SK-N-MC (cell line): ENCODE measurements at places on chromosomes 1 and 21.

- no peak for DNase-seq
Observed at GRCh38 chr21:42063571-42064521, 7.3 kb upstream of the UMODL1 start.

GRCh38 chr1:59229138-59229537, 67.8 kb upstream of the FGGY start:
- DNase-seq: no peak

- DNase-seq: no peak
Observed at GRCh38 chr1:5223206-5223605, 568.8 kb downstream of the AJAP1 start.

- DNase-seq: no peak
Observed at GRCh38 chr1:182406012-182406411, 5.5 kb upstream of the TEDDM1 start.

- no peak for DNase-seq
Observed at GRCh38 chr1:86940599-86940998, 26.2 kb downstream of the HS2ST1 start.

- DNase-seq: no peak
Observed at GRCh38 chr1:183787704-183788103, 17.2 kb upstream of the RGL1 start.

DNA sequence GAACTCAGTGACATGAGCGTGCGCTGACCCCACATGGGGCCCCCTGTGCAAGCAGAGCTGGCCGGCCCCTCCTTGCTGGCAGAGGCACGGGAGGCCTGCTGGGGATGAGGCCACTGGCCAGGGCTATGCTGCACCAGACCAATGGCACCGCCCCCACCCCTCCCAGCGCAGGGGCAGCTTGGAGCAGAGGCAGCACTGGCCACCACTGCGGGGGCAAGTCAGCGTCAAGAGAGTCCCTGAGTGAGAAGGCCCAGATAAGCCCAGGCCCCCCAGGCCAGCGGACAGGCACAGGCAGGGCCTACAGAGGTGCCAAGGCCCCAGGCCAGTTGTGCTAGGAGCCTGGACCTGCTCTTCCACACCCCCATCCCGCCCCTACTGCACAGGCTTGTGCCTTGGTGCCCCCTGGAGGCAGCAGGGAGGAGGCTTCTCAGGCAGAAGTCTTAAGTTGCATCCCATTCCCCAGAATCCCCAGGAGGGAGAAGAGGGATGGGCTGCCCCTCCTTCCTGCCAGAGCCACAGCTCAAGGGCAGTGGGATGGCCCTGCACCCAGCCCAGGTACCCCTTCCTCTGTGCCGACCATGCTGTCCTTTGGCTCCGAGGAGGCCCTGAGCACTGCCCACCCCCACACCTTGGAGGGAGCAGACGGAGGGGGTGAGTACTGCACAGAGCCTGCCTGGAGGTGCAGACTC, 35.8 kb downstream of the EPHX1 start:
- DNase-seq: peak; percentile 18

GRCh38 chr1:68521286-68521685, 24.4 kb upstream of the DEPDC1 start:
- no peak for DNase-seq

DNA sequence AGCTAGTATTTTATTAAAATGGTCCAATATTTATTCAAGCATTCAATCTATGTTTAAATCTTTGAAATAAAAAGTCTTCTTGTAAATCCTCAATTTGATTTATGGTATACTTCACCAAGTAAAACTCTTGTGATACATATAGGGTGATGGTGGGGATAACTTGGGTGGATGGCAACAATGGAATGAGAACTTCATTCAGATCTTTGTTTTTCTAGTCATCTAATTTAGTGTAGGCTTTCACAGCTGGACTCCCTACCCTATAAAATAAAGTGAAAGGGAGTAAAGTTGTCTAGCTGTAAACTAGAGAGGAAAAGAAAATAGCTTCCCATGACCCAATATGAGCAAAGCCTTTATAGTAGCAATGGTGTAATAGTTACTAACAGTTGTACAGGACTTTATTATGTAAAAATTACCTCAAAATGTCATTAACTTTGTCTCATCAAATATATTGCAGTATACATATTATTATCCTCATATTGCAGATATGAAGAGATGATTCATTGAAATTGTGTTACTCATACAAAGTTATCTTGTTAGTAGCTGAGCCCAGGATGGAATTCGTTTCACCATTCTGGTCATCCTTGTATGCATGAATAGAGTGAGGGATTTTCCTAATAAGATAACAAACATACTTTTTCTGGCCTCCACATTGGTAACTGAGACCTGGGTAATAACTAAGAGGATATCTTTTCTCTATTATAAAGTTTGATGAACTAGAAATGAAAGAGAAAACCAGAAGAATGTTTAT, 1377.7 kb upstream of the ADGRL4 start:
- no peak for DNase-seq

DNA sequence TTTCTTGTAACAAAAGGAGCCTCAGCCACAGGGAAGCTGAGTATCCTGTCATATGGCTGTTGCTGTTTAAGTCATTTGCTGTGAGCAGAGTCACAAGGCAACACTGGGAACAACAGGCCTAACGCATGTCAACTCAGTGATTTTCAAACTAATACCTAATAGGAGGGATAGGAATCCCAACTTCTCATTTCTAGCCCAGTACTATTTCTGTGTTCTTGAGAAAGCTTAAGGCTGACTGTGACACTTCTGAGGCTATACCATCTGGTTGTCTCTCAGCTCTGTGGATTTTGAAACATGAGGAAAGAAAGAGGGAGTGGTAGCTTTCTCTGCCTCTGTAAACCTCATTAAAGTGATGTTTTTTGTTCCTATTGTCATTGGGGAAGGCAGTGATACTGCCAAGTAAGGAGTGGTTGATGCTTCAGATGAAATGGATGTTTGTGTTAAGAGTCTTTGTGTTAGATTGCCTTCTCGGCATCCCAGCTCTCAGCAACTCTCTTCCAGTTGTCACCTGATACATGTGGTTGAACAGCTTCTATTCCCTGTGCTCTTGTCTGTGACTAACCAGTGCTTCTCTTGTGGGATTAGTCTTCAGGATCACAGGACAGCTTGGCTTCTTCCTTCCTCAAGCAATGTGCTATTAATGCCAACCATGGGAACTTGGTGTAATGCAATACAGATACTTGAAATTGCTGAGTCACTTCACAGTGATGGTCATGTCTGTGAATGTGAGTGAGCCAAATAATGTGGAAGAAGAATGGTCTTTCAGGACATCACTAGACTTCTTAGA, 166.8 kb upstream of the IVNS1ABP start:
- DNase-seq: no peak

DNA sequence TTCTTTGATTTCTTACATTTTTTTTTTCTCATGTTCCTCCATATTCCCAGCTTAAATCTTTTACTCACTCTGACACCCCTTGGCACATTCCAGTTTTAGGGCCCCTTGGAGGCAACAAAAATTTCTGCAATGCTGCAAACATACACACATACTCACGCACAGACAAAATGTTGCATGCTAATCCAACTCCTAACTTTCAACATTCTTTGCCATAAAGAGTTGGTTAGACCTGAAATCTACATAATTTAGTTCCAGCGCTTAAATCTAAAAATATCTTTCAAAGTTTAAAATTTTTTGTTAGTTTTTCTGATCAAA, 103.9 kb downstream of the PTPN14 start:
- DNase-seq: no peak

GRCh38 chr1:7727809-7728471, 43.2 kb upstream of the VAMP3 start:
- no peak for DNase-seq

DNA sequence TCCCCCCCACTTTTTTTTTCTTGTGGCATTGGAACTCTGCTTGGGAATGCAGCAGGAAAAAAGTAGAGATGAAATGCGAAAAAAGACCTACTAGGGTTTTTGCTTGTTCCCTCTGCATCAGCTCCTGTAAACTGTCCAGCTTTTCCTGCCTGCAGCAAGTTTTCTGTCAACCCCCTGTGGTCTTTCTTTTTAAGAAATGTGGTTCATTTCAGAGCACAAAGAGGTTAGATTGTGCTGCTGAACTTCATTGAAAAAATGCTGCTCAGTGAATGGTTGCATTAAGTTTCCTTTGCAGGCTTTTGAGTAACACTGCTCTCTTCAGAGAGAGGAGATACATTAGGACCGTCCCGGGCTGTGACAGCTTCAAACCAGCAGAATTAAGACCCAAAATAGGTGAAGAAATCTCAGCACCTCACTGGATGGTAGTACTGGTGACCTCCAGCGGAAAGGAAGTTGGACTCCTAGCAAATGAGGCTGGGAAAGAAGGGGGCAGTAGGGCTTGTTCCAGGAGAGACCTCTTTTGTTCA, 80.7 kb downstream of the NDUFS5 start:
- no peak for DNase-seq

- no peak for DNase-seq
Observed at GRCh38 chr1:17849216-17849615, 94.1 kb downstream of the ACTL8 start.

- no peak for DNase-seq
Observed at GRCh38 chr1:113133038-113133437, 60.0 kb downstream of the LRIG2 start.

DNA sequence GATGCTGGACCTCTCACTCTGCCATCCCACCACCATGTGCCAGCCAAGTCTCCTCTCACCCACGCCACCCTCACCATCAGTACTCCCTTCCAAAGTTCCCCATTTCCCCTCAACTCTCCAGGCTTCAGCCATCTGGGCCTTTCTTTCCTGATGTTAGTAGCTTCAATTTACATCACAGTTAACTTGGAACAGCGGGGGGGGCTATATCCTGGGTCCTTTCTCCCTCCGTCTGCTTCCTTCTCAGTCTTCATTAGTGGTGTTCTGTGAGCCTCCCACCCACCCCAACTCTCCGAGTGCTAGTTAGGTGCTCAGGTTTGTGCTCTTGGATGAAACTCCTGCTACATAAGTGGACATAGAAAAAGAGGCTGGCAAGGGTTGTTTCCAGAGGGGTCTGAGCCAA, 31.9 kb downstream of the KCNC4 start:
- DNase-seq: no peak

DNA sequence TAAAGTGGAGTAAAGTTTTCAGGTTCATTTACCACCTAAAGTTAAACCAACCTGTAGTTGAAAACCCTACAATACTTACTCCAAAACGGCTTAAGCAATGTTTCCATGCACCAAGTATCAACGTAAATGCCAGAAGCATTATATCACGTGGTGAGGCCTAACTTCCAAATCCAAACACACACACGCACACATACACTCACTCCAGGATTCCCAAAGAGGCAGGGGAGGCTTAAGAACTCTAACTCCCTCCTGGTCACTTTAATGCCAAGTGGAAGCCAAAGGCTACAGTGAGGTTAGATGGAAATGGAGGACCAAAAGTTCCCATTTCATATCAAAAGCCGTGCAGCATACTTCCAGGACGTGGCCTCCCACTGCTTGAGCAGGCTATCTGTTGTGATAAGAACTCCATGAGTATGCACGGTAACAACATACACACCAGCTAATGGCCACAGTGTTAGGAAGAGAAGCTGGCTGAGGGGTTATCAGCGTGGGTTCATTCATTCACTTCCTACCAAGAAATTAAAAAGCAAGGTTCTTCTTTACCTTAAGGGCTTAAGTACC, 224.1 kb downstream of the SLC45A1 start:
- DNase-seq: no peak

DNA sequence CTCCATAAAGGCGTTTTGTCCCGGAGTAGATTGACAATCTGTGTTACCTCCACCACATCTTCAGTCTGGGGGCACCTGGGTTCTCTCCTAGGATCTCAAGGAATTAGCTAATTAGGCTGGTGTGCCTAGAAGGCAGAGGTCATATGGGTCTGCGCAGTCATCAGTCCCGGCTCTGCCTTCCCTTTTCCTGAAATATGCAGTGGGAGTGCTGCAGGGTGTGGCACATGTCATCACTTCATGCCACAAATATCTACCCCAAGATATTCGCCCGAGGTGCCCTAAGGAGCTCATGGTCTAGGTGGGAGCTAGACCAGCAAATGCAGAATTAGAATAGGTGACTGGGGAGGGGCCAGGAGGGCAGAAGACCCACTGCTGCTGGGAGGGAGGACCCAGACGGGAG, 42.9 kb downstream of the ACTL8 start:
- DNase-seq: no peak

DNA sequence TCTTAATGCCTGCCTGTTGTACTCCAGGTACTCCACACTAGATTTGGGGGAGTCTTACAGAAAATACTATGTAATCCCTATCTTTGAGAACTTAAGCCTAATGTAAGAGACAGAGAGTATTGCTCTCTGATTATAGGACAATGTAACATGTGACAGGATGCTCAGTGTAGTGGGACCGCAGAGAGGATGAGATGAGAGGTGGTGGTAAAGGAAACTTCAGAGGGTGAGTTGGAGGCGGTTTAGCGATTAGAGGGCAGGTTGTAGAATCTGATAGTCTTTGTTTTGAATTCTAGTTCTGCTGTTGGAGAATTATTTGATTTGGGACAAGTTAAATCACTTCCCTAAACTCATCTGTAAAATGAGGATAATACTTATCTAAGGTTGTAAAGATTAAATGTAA, 5.4 kb downstream of the SOAT1 start:
- DNase-seq: no peak

GRCh38 chr1:233094691-233095090, 144.3 kb downstream of the NTPCR start:
- DNase-seq: no peak

GRCh38 chr1:6011161-6011945, 19.1 kb upstream of the NPHP4 start:
- DNase-seq: no peak

DNA sequence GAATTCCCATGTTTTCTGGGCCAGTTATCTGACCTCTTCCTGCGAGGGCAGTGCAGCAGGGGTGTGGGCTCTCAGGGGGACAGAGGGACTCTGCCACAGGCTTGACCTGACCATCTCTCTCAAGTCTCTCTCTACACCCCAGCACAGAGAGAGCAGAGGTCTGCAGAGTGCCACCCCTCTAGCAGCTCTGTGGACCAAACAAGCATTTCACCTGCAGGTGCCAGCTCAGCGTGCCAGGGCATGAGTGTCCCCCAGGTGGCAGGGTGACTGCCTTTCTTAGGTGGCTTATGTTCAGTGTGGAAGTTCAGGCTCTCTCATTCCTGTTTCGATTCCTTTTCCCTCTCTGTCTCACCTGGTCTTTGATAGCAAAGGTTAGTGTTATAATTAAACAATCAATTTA, 191.3 kb downstream of the CACNA1E start:
- DNase-seq: no peak

GRCh38 chr1:235075777-235076308, 52.8 kb downstream of the TOMM20 start:
- DNase-seq: no peak

GRCh38 chr1:201049248-201049831, 25.8 kb upstream of the KIF21B start:
- DNase-seq: no peak

DNA sequence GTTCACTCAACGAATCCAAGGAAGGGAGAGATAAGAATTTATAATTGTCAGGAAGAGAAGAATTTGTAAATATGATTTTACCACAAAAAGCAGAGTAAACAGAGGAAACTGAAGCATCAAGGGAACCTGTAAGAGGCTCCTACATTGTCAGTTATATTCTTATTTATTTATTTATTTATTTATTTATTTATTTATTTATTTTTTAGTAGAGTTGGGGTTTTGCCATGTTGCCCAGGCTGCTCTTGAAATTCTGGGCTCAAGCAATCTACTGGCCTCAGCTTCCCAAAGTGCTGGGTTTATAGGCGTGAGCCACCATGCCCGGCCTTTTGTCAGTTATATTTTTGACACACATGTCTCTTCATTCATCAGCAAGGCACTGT, 47.1 kb downstream of the FCRL3 start:
- DNase-seq: no peak
